ENCODE measurements at places on chromosomes 12 and 14.

DNA sequence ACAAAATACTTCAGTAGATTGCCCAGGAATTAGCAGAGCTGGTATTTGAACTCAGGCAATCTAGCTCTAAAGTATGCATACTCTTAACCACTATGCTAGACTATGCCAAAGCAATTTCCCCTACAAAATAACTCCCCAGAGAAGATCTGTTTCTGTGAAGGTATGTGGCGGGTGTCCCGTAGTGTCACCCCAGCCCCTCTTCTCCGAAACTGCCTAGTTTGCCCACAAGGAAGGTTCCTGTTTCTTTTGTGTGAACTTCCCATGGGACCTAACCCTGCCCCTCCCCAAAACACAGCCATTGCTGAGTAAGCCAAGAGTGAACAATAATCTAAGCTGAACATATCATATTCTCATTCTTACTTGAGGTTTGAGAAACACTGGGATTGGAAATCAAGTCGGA lies 15.5 kb upstream of the RAP1B start:
- no peak for DNase-seq

DNA sequence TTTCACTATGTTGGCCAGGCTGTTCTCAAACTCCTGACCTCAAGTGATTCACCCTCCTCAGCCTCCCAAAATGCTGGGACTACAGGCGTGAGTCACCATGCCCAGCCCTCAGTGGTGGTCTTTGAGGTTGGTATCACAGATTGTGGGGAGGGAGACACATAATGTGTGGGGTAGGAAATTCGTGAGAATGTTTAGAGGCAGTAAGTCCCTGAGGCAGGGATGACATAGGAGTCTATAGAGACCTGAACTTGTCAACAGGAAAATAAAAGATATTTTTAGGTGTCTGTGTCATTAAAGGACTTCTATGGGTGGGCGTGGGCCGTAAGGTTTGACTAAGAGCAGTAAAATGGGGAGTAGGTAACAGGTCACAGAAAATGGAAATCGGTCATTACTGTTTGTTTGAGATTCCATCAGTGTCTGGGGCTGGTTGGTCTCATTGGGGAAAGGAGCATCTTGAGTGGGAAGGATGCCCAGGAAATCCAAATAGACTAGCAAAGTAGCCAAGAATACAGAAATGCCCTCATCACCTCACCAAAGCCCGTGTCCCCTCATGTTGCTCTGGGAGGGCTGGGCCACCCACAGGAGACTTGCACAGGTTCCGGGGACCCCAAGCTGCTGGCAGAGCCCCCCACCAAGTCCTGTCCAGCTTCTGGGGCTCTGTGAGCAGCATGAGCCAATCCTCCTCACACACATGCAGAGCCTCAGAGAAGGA lies 63.6 kb upstream of the BCL2L14 start:
- no peak for DNase-seq

DNA sequence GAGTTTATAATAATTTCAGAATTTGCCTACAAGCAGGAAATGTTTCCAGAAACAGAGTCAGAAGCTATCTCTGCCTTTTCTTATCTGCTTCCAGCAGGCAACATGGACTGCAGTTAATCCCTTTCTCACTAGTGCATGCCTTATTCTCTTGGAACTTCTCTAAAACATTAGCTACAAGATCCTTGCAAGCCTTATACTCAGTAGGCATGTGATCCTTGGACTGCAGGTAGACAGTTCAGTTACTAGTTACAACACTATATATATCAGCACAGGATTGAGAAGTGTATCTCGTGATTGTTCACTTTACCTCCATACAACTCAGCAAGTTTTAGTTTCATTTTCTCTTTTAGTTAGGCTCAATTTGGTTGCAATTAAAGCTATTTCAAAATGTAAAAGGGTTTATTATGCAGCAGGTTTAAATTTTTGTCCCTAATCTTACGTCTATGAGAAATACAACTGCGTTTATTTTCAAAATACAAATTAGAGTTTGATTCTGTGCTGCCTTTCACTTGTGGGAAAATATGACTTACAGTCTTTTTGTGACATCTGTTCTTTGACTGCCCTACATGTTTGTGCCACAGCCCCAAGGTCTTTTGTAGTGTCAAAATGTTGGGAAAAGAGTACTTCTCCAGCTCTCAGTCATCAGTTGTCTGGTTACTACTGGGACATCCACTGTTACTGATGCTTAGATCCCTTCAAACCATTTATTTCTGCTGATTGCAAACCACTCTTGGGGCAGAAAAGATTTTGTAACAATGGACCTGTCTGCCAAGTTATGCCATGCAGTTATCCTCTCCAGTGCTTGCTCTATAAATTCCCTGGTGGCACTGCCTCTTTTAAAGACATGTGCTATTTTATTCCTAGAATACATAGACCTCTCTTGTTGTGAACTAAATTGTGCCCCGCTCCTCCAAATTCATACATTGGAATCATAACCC lies 709.0 kb upstream of the FOXG1 start:
- DNase-seq = no peak

GRCh38 chr12:30794020-30794419 lies 39.3 kb upstream of the CAPRIN2 start:
- no peak for DNase-seq

- no peak for DNase-seq
These were observed 97.7 kb downstream of the NTS start for GRCh38 chr12:85971800-85972199.

DNA sequence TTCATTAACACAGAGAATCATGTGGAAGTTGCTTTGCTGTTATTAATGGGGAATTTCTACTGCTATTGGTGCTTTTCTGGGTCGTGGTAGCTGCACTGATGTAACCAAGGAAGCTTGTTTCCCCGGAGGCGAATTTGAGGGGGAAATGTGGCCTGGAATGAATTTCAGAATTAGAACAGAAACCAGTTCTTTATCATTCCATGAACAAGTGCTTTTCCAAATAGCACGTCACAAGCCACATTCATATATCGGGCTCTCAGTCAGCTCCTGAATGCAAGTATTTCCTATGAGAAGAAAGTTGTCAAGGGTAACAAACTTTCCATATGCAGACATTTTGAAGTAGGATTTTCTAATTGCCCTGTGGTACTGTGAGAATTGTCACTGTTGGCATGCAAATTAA lies 1353.2 kb downstream of the AACS start:
- DNase-seq = no peak

DNA sequence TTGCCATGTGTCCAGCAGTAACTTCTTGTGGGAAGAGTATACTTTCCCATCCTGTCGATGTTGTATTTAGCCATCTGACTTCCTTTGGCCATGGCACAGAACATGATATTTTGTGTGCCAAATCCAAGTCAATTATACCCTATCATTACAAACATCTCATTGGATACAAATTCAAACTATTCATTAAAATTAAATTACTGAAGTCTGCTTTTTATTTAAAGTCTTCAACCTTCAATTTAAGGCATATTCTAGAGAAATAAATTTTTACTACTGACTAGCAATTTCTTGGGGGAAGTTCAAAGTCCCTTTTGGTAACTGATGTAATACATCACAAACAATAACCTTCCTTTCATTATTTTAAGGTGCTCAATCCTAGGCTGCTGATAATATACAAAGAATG lies 192.6 kb downstream of the SLC6A15 start:
- no peak for DNase-seq

GRCh38 chr12:79597910-79598309 lies 92.9 kb downstream of the PAWR start:
- DNase-seq = no peak

- DNase-seq = no peak
These were observed 26.0 kb downstream of the MYBPC1 start for GRCh38 chr12:101620762-101621133.

- DNase-seq = no peak
These were observed 180.9 kb upstream of the PLXNC1 start for GRCh38 chr12:93967454-93967853.

DNA sequence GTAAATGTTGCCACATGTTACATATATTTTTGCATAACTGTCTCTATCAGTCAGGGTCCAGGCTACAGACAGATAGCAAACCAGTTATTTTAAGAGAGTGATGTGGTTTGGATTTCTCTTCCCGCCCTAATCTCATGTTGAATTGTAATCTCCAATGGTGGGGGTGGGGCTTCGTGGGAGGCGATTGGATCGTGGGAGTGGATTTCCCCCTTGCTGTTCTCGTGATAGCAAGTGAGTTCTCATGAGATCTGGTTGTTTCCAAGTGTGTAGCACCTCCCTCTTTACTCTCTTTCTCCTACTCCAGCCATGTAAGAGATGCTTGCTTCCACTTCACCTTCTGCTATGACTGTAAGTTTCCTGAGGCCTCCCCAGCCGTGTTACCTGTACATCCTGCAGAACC lies 704.2 kb upstream of the TBX3 start:
- no peak for DNase-seq

GRCh38 chr12:120199025-120199424 lies 1.9 kb downstream of the RPLP0 start:
- DNase-seq = no peak

- DNase-seq = no peak
These were observed 1170.7 kb downstream of the BCL11B start for GRCh38 chr14:98101323-98101722.

DNA sequence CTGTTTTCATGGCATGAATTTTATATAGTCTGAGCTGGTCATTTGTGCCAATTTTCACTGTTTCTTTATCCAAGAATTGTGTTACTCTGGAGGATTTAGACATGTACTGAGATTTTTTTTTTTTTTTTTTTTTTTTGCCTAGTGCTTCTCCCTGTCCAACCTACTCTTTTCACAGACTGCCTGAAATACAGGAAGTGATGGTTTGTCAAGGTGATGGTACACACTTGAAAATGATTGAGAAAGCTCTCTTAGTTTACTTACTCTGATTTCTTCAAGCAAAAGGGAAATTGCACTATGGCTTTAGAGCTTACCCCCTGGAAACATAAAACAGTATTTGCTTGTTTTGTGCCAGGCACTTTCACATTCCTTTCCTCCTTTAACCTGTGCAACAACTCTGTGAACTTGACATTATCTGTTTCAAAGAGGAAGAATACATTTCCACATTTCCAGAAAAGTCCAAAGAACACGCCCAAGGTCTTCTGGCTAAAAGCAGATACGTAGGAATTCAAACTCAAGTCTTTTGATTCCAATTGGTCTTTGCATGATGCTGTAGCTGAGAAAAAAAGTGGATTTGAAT lies 181.1 kb downstream of the SLC15A5 start:
- no peak for DNase-seq

- DNase-seq = no peak
These were observed 6.0 kb upstream of the SHMT2 start for GRCh38 chr12:57223191-57224165.

DNA sequence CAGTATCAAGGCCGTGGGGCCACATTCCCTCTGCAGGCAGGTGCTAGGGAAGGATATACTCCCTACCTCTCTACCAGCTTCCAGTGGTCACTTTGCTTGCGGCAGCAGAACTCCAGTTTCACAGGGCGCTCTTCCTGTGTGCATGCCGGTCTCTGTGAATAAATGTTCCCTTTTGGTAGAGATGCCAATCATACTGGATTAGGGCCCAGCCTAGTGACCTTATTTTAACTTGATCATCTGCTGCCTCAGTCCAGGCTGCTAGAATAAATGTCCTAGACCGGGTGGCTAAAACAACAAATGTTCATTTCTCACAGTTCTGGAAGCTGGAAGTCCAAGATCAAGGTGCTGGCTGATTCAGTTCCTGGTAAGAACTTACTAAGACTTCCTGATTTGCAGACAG lies 198.8 kb upstream of the TMEM132C start:
- no peak for DNase-seq

DNA sequence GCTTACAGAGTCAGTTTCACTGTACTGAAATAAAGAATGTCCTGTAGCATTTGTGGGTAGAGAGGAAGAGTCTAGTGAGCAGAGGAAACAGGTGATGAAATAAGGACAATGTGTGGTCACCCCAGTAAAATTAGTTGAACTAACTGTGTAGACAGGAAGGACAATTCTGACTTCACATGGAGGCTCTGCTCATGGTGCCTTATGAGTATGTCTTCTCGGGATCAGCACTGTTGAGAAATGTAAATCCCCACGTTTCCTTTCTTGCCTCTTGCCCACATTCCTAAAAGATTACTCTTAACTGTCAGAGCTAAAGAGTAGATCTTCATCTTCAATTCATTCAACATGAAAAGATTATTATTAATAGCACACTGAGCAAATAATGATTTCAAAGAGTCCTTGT lies 113.2 kb upstream of the FLRT2 start:
- DNase-seq = peak; percentile 40

- DNase-seq = no peak
These were observed 173.5 kb upstream of the LHX5 start for GRCh38 chr12:113645183-113645582.

GRCh38 chr14:94542111-94542810 lies 19.0 kb upstream of the SERPINA4 start:
- DNase-seq = no peak

- DNase-seq = no peak
These were observed 12.8 kb downstream of the TSFM start for GRCh38 chr12:57795354-57795753.

GRCh38 chr12:80314741-80315140 lies 129.3 kb upstream of the PTPRQ start:
- DNase-seq = no peak

- DNase-seq = no peak
These were observed 2.8 kb downstream of the LRRC74A start for GRCh38 chr14:76829013-76829365.

DNA sequence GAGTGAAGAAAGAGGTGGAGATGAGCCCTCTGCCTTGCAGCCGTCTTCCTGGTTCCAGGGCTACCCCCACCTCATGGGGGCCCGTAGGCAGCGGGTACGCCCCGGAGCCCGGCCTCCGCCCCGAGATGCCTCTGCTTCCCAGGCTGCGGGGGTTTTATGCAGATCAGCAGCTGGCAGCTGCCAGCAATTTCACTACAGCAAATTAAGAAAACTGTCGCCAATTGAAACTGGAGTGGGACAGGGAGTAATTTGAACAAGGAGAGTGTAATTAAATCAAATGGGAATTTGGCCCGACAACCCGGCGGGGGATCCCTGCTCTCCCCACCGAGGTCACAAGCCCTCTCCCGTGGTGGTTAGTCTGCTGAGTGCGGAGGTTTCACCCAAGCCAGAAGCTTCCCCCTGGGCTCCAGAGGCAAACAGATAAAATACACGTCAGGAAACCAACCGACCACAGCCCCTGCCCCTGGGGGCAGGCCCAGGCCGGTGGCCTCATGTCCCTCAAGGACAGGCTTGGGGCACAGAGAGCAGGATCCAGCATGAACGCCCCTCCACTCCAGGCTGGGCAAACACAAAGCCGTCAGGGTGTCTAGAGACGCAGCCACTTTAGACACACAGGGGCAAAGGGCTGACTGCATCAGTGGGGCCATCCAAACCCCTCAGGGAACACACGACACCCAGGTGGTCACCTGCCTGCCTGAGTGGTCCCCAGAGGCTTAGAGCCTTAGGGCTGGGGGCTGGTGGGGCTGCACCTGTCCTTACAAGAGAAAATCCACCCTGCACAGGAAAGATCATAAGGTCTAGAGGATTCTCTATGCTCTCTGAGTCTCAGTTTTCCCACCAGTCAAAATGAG lies 53.8 kb downstream of the TESC start:
- DNase-seq = no peak

GRCh38 chr12:5648692-5649359 lies 216.9 kb downstream of the NTF3 start:
- peak; percentile 23 for DNase-seq

- DNase-seq = peak; percentile 5
These were observed 68.8 kb downstream of the EXOC5 start for GRCh38 chr14:57199921-57200320.

Data from fibroblast of skin of left biceps (primary cell).